ENCODE measurements at places on chromosomes 16 and 17.

DNA sequence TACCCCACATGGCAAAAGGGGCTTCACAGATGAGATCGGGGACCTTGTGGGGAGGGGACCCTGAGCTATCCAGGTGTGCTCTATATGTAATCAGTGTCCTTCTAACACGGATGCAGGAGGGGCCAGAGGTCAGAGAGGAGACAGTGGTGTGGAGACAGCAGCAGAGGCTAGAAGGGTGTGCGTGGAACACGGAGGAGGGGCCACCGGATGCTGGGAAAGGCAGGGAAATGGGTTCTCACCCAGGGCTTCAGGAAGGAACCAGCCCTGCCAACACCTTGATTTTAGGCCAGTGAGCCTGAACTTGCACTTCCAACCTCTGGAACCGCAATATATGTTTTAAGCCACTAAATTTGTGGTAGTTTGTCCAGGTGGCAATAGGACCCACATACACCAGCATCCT is 4.6 kb upstream of the SLC38A8 start:
- no peak for DNase-seq

- no peak for DNase-seq
Observed at GRCh38 chr17:47982091-47982617, 11.2 kb downstream of the CDK5RAP3 start.

GRCh38 chr17:63722403-63722802 is 19.2 kb downstream of the STRADA start:
- DNase-seq, result no peak

GRCh38 chr17:9309216-9309615 is 266.4 kb downstream of the STX8 start:
- DNase-seq, result no peak

DNA sequence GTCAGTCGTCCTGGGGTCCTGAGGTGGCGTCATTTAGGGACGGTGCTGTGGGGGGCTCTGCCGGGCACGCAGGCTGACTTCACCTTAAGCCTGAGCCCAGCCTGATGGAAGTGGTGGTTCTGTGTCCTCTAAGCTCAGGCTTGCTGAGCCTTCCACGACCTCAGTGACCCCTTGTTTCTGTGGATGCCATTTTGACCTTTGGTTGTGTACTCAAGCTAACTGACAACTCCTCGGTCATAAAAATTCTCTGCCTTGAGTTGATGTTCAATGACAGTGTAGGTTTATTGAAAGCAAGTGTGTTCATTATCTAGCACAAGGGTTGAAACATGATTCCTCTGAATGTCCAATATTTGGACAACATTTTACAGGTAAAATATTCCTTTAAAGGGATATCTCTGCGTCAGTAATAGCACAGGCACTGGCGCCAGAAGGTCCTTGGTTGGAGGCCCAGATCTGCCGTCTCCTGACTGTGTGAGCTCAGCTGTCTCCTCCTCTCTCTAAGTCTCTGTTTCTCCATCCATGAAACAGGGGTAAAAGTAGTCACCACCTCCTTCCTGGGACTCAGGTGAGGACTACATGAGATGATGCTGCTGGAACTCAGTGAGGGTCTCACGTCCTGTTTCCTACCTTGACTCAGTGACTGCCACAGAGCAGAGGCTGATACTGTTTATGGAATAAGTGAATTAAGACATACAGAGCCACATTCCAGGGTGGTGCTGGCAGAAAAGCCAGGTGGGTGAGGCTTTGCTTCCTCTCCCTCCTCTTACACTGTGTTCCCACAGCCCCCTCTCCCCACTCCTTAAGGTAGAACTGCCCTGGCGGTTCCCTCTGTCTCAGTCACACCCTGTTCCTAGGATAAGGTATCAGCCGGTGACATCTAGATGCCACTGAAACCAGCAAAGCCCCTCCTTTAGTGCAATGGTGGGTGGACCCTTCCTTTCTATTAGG is 75.7 kb downstream of the IRF8 start:
- DNase-seq, result no peak

DNA sequence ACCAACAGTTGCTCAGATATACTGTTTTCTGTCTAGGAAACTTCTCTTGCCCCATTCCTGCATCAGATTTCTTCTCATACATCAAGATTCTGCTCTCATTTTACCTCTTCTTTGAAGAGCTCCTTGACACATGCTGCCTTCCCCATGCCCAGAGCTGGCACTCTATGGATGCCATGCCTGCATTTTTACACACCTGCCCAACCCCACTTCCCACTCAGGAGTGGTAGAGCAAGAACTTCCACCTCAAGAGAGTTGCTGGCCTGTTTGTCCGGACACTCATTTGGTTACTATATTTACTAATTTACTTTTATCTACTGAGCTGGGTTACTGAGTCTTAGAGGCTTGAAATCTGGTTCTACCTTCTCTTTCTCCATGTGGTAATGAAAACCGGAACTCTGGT is 98.3 kb upstream of the HLF start:
- no peak for DNase-seq

DNA sequence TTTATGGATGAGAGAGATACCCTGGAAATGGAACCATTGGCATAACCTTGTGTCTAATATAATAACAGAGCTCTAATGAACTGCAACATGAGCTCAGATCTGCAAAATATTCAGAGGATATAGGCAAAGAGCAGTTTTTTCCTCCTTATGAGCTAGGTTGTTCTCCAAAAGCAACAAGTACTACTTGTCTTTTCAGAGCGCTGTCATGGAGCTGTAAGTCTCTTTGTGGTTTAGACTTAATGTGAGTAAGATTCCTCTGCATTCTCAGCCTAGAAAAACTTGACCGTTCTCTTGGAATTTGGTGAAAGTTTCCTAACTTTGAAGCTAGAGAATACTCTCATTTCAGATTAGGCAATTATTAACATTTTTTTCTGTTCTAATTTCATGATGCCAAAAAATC is 85.2 kb downstream of the FTO start:
- DNase-seq, result no peak

- peak; percentile 3 for DNase-seq
Observed at GRCh38 chr16:48102083-48103008, 53.4 kb downstream of the ABCC12 start.

- DNase-seq, result no peak
Observed at GRCh38 chr17:50186661-50187393, 14.6 kb downstream of the COL1A1 start.

GRCh38 chr17:19291646-19292376 is 54.6 kb downstream of the EPN2 start:
- no peak for DNase-seq

DNA sequence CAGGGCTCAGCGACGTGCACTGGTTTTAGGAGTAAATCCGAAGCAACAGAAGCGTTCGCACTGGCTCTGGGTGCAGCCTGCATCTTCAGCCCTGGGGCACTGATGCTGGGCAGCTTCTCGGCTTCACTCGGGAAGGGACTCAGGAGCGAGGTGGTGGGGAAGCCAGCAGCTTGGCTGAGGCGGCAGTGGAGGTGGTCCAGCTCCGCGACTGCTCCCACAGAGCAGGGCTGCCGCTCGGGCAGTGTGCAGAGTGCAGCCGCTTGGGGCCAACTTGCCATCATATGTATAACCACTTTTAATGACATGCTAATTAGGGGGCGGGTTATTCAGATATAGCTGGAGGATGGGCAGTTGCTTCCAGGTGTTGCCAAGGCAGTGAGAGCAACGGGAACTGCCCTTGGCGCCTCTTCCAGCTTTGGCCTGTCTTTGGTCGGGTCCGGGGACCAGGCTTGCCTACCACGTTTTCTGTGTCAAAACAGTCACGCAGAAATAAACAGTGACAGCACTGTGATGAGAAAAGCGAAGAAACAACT is 26.7 kb downstream of the METRNL start:
- DNase-seq, result no peak

GRCh38 chr16:81137754-81138153 is 41.6 kb upstream of the GCSH start:
- DNase-seq, result no peak

GRCh38 chr17:48721009-48721402 is 1.3 kb downstream of the PRAC1 start:
- DNase-seq, result no peak

DNA sequence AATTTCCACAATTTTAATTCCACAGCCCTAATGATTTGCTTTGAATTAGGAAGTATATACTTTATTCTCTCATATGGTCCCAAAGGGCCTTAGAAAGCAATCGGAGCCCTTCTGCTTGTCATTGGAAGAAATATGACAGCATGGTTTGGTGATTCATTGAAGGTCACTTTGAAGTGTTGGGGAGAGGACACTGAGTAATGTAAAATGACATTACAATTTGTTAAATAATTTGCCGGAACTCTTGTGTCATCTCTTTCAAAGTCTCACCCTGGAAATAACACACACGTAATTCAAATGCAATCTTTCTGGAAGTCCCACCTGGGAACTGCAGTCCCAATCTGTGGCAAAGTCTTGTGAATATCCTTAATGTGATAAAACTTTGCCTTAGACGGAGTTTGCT is 59.8 kb downstream of the BMERB1 start:
- no peak for DNase-seq

DNA sequence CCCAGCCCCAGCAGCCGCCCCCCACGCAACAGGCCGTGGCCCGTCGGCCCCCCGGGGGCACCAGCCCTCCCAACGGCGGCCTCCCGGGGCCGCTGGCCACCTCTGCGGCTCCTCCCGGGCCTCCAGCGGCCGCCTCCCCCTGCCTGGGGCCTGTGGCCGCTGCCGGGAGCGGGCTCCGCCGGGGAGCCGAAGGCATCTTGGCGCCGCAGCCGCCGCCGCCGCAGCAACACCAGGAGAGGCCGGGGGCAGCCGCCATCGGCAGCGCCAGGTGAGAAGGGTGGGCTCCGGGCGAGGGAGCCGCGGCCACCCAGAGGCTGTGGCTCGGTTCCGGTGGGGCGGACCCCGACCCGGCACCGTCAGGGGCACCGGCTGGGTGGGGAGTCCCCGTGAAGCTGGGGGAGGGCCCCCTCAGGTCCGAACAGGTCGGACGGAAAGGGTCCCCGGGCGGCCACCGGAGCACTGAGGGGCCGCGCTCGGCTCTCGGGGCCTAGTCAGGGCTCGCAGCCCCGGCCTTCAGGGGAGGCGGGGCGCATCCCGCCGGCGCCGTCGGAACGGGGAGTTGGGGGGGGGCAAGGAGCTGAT is 583 bp downstream of the ATXN2L start:
- DNase-seq, result no peak

GRCh38 chr17:8397636-8398035 is at the start of gene RNF222:
TSS of gene RNF222 (minus strand) at chr17:8397827. CDS start at chr17:8393461, 4,366 bp downstream.
- no peak for DNase-seq

DNA sequence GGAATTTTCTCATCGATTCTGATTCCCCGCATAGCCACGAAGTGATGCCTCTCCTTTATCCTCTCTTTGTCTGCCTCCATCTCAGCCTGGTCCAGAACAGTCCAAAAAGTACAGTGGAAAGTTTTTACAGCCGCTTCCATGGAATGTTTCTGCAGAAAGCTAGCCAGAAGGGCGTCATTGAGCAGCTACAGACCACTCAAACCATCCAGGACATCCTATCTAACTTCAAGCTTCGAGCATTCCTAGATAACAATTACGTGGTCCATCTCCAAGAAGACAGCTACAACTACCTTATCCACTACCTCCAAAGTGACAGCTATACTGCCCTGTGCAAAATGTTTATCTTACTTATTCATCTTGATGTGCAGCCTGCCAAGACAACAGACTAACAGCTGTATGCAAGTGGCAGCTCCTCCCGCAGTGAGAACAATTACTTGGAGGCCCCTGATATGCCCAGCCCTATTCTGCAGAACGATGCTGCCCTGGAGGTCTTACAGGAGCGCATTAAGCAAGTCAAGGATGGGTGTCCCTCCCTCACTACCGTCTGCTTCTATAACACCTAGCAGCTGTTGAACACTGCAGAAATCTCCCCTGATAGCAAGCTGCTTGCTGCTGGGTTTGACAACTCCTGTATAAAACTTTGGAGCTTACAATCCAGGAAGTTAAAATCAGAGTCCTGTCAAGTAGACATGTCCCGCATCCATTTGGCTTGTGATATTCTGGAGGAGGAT is 38.9 kb downstream of the SLFN12L start:
- DNase-seq, result no peak

GRCh38 chr17:18380471-18381157 is 3.0 kb downstream of the EVPLL start:
- no peak for DNase-seq

DNA sequence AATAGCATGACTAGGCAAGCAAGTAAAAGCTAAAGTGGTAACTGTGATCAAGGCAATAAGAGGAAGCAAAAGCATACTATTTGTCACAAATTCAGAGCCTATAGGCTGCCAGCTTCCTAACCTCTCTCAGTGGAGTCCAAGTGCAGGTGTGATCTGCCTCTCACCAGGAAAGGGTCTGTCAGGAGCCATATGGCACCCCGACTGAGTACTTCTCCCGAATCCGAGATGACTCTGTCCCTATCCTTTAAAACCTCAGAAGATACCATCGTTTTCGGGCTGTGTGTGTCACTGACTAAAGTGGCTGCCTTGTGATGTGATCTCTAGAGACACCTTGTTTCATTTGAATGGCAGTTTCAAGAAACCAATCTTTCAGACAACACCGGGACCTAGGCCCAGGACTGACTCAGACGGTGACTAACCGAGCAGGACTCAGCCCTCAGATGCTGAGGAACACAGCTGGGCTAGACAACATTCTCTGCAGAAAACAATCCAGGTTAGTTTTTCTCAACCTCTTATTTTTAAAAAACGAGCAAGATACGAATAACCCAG is 63.6 kb downstream of the SMG6 start:
- DNase-seq, result no peak

DNA sequence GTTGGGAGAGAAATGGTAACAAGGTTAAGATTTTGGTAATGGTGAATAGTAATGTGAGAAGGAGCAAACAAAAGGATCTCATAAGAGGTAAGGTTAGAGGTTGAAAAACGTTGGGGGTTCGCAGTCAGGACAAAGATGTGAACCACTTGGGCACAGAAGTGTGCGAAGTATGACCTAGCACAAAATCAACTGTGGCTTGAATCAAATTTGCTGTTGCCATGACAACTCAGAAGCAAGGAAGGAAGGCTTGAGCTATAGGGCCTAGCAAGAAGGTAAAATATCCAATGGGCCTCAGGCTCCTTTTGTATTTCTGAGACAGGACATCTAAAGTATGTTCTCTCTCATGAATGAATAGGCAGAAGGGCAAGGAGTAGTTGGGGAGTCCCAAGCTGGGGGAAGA is 24.5 kb upstream of the TEKT1 start:
- no peak for DNase-seq

GRCh38 chr17:57341611-57342540 is 85.6 kb downstream of the MSI2 start:
- DNase-seq, result no peak

All from NCI-H748 treated with DMSO at 0.1 percent for 48 hours (cell line).